ENCODE measurements at places on chromosomes 11 and 22.
A peak's percentile ranks its signal among the peaks of the same experiment; 100 is the strongest.

DNA sequence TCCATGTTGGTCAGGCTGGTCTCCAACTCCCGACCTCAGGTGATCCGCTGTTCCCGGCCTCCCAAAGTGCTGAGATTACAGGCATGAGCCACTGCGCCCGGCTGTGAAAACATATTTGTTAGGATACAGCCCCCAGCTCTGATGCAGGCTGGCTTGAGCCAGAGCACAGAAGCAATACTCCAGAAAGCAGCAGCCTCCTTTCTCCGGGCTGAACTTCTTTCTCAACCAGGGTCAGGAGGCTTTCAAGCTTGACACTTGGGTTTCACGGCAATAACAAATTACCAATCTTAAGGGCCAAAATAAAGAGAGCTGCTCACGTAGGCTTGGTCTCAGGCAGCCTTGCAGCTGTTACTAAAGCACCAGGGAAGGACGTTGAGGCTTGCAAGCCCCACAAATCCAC lies 10.8 kb upstream of the CECR2 start:
- DNase-seq, result no peak

- no peak for DNase-seq
Observed at GRCh38 chr11:95230810-95231126, 234 bp downstream of the SESN3 start.

GRCh38 chr11:107682572-107682971 lies 29.3 kb downstream of the SLN start:
- no peak for DNase-seq

GRCh38 chr22:24107661-24108060 lies 73.6 kb upstream of the SUSD2 start:
- DNase-seq, result no peak

DNA sequence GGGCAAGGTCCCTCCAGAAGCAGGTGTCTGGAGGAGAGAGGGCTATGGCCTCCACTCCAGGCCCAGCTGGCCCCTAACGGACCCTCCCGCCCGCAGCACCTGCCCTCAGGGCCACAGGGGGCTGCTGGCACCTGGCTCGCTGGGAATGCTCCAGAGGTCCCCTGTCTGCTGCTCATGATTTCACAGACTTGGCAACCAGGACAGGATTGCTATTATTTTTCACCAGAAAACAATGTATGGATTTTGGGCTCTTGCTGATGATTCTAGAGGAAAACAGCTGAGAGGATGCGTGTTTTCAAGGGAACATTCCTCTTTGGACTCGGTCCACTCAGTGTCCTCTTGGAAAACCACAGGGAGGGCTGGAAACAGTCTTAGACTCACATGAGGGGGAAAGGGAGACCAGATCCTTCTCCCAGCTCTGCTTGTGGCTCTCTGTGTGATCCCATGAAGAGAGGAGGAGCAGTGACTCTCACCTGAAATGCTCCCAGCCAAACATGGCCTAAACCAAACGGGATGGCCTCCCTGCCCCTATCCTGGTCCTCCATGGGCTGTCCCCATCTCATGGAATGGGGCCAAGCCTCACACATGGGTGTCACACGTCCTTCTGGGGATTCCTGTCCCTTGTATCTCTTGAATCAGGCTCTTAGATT lies 15.8 kb downstream of the MYEOV start:
- DNase-seq, result no peak

GRCh38 chr11:114310095-114310494 lies 13.9 kb downstream of the NNMT start:
- DNase-seq, result no peak

DNA sequence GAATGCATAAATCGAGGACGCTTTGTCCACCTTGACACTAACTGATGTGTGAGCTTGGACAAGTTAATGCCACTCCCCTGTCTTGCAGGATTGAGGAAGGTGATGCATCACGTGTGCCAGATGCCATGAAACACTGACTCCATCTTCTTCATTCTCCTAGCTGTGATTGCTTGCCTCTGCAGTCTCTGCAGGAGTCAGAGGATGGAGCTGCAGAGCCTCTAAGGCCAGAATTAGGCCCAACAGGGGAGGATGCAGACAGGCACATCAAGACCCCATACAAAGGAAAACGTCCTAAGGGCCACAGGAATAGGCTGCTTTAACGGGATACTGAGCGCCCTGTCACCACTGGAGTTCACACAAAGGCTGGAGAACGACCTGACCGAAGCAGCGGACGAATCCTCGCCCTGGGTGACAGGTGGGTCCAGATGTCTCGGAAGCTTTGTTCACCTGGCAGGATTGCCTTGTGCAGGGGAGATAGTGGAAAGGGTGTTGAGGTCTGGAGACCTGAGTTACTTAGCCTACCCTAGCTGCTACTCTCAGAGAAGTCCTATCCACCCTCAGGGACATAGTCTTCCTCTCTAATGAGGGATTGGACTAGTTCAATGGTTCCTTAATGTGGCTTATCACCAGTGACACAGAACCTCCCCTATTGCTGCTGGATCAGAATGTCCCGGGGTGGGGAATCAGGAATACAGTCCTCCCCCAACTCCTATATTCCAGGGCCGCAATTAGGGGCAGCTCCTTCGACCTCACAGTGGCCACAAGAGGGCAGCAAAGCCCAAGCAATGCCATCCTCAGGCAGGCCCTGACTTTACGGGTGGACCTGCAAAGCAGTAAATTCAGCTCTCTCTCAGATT lies 32.4 kb downstream of the DBX1 start:
- peak; percentile 34 for DNase-seq

- no peak for DNase-seq
Observed at GRCh38 chr11:23948851-23949250, 548.0 kb upstream of the LUZP2 start.

GRCh38 chr22:22720201-22720723 lies 75.8 kb downstream of the GGTLC2 start:
- no peak for DNase-seq
